Mucosa of descending colon (tissue), 3 donors: ENCODE measurements at places on chromosomes 3 and 15. TPM values are rescaled to one million over a fixed set of nuclear protein-coding genes. Genes with fewer than 3 reads are reported as not detected.

The CFAP91 gene
- 0.51 TPM for total RNA-seq

The CACNA2D3 gene
- 0.55 TPM for total RNA-seq

DNA sequence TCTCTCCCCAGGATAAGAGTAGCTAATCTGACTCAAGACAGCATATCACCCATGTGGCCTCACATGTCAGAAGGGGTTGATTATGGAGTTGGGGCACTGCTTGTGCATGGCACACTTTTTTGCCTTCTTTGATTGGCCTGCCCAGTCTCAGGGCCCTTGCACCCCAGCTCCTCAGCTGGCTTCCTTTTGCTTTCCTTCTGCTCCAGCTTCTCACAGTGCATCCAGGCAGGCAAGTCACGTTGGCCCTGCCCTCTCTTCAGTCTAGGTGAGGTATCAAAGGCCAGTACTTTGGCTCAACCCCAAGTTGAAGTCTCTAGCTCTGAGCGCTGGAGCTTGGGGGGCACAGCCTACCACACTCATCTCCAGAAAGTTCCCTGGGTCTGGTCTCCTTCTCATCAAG lies 42.2 kb downstream of the NGRN start:
- no peak for DNase-seq

The CLDN18 gene
- total RNA-seq: not detected

DNA sequence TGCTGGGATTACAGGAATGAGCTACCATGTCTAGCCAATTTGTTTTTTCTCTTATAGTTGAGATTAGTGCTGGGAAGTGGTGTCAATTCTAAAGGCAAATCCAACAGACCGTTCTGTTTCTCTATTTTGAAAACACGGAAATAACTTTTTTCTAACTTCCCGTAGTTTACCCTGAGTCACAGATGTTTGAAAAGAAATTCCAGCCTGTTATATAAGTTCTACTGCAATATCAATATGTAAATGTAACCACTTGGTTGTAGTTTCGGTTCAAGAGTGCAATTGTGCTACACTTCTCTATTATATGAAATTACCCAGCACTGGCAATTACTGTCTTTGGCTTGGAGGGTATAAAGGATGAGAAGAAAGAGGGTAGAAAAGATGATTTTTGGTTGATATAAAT lies 22.3 kb upstream of the GNB4 start:
- DNase-seq: no peak

The GOLGA8K gene
- 0.43 TPM for total RNA-seq

DNA sequence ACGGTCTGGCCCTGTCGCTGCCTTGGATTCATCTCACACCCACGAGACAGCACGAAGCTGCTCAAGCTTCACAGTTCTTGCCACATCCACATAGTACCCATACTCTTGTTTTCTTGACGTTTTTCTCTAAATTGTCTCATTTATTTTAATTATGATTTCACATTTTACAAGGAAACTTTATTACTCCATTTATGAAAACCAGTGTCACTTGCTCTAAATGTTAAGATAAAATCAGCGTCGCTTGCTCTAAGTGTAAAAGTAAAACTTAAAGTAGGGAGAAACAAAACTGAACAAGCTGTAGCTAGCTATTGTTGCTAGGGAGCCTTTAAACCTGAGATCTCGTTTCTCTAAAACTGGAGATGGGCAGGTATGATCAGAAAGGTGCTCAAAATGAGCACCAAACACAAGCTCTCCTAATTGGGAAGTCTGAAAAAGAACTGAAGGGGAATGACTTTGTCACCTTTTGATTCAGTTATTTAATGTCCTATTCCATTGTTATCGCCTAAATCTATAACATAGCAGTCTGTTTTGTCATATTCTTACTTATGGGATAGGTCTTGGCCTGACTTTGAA lies 680 bp downstream of the IFT122 start:
- no peak for DNase-seq

DNA sequence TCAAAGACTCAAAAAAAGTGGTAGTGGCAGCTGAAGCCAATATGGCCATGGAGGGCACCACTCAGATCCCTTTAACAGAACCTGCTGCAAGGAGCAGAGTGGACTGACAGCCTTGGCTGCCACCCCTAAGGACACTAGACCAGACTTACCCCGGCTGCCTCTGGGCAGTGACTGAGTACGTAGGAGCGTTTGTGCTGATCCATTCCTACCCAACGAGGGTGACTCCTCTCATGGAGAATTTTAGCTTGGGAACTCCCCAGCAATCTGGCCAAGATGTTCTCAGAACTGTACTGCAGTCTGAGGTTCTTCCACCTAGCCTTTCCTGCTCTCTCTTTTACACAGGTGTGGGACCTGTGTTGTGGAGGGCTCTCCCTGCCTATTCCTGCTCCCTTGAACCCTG lies 22.1 kb downstream of the CLEC3B start:
- no peak for DNase-seq

GRCh38 chr15:69457304-69458280 lies 5.0 kb downstream of the RPLP1 start:
- no peak for DNase-seq

DNA sequence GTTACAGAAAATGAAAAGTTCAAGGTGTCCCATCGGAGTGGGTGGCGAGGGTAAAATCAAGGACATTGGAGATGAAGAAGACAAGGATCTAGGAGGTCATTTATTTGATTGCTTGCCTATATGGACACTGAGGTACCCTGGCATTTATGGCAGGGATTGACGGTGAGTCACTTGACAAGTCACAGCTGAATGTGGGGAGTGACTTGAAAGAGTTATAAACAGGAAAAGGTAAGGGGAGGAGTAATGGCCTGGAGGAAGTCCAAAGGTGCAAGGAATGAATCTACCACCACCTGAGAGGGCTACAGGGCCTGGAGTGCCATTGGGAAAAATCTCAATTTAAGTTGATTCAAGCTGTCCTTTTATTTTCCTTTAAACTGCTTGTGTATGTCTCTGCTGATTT lies 11.8 kb upstream of the SGO1 start:
- DNase-seq: no peak

- DNase-seq: no peak
Measured at GRCh38 chr3:47503033-47503432, 10.5 kb downstream of the ELP6 start.
